Smooth muscle cell of the pulmonary artery (primary cell): ENCODE measurements at places on chromosomes 5 and 9. TPM values are rescaled to one million over a fixed set of nuclear protein-coding genes. Genes with fewer than 3 reads are reported as not detected.

Gene MED10
- 8.7 TPM in 2 replicates for total RNA-seq

Gene PCDHGA10
- 8.3 and 9.4 TPM in 2 replicates for total RNA-seq

Gene PRR7
- total RNA-seq = 5.7 and 11.4 TPM in 2 replicates

Gene TOR4A
- 19.7 and 47.4 TPM in 2 replicates for total RNA-seq

Gene SLC36A3
- total RNA-seq = not detected in 2 replicates

Gene FAM81B
- not detected in 2 replicates for total RNA-seq

Gene SPRY4
- total RNA-seq = 13.2 and 14.6 TPM in 2 replicates

Gene DAB2IP
- total RNA-seq = 30.8 and 33.3 TPM in 2 replicates

Gene SPATA31D4
- total RNA-seq = not detected in 2 replicates

Gene ADGRD2
- total RNA-seq = not detected in 2 replicates

Gene INPP5E
- total RNA-seq = 7.2 and 12.5 TPM in 2 replicates

Gene HAVCR2
- total RNA-seq = 0.33 and 0.39 TPM in 2 replicates

Gene TPRN
- total RNA-seq = 6.1 and 9.5 TPM in 2 replicates

Gene C5orf52
- total RNA-seq = not detected in 2 replicates

Gene TPPP
- 0.33 and 0.43 TPM in 2 replicates for total RNA-seq

Gene PRSS3
- total RNA-seq = 12.1 and 14.8 TPM in 2 replicates

Gene CSF1R
- 0.26 and 0.69 TPM in 2 replicates for total RNA-seq
